ENCODE measurements at places on chromosomes 16 and 17. TPM values are rescaled to one million over a fixed set of nuclear protein-coding genes. Genes with fewer than 3 reads are reported as not detected.

DNA sequence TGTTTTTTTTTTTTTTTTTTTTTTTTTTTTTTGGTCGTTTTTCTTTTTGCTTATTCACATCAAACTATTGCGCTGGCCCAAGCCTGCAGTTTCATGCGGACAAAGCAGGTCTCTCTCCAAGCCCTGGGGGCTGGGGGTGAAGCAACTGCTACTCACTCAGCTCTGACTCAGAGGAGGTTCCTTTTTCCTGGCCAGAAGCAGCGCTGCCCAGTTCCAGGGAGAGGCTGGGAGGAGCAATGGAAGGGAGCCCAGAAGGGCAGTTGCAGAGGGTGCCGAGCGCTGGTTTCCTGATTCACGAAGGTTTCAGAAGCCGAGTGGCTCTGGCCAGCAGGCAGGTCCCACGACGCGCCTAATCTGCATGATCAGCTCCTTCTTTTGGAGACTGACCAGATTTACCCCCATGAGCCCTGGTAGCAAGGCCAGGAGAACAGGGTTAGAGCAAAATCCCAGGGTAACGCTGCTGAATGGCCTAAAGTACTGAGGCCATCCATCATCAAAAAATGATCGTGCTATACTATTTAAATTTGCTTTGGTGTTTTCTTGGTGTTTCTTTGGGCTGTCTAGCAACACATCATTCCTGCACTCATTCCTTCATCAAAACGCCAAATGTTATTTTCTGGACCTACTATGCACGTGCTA is 144.7 kb upstream of the SOX9 start:
- DNase-seq, result no peak

DNA sequence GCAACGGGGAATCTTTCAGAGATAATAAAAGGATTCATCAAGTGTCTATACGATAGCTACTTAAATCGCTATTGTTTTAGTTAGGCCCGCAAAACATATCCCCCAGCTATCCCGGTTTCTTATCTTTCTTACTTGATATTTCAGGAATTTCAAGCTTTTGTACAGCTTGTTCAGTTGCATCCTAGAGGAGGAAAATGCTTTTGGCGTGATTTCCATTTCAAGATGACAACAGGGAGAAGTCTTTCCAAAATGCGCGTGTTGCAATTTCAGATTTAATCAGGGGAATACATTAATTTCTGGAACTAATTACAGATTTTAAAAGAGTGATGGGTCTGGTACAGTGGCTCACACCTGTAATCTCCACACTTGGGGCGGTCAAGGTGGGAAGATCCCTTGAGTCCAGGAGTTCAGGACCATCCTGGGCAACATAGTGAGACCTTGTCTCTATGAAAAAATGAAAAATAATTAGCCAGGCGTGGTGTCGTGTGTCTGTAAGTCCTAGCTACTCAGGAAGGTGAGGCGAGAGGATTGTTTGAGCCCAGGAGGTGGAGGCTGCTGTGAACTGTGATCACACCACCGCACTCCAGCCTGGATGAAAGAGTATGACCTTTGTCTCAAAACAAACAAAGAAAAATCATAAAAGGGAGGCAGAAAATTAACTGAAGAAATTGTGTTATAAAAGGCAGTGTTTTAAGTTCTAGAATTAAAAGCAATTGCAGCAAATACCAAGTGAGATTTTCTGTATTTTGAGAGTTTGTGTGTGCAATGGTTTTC is 546.1 kb downstream of the MAF start:
- DNase-seq, result no peak

Gene PPM1D
- 9.7 TPM for total RNA-seq

Gene TNFRSF17
- not detected for total RNA-seq

DNA sequence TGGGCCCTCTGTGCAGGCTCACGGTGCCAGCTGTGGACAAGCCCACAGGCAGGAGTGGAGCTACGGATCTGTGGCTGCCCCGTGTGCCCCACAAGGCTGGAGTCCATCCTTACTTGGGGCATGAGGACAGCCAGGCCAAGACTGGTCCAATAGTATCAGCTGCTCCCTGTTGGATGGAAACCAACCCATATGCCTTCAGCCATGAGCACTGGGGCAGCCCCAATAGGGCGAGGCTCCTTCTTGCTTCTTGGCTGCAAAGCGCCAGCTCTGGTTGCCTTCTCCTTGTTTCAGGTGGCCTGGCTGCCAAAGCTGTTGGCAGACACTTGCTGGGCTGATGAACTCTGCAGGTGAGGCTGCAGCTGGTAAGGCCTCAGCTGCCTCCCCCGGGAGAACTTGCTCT is 188.0 kb downstream of the ENGASE start:
- DNase-seq, result no peak

DNA sequence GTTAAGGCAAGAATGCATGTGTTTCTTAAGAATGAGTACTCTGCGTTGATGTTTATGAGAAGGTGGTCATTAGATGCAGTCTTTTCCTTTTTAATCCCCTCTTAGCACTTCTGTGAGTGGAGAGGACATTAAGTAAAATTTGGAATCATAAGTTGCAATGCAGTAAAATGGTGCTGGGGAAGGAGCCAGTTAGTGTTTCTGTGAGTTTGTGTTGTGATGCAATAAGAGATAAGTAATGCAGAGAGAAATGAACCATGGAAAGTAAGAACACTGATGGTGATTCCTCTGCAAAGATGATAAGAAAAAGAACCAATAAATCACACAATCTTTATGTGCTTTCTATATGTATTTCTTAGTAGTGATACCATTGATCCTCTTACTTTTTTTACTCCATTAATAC is 20.0 kb downstream of the ABHD15 start:
- no peak for DNase-seq

GRCh38 chr17:2144701-2145100 is 89.8 kb downstream of the HIC1 start:
- no peak for DNase-seq

DNA sequence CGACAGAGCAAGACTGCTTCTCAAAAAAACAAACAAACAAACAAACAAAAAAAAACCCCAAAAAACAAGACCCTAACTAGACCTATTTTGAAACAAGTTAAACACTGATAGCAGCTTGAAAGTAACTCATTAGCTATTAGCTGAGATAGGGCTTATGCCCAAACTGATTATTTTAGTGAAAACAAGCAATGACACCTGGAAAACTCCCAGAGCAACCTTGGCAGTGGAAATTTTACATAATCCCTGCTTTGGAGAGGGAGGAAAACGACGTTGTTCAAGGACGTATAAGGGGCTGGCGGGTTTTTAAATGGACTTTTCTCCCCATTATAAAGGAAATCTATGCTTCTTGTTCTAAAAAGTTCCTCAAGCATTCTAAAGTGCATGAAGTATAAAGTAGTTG is 45.4 kb upstream of the AQP8 start:
- no peak for DNase-seq

GRCh38 chr16:73232555-73233328 is 184.8 kb upstream of the ZFHX3 start:
- DNase-seq, result no peak

GRCh38 chr16:17830651-17831050 is 359.9 kb upstream of the XYLT1 start:
- DNase-seq, result no peak

Gene MT1H
- total RNA-seq, result not detected

GRCh38 chr16:81666113-81666512 is 113.0 kb upstream of the PLCG2 start:
- DNase-seq, result no peak
